ENCODE measurements at places on chromosomes 2 and 18. TPM values are rescaled to one million over a fixed set of nuclear protein-coding genes. Genes with fewer than 3 reads are reported as not detected.

Gene CEBPZOS
- 10.5 TPM for total RNA-seq

Gene CXCR4
- total RNA-seq: 6.5 TPM

Gene CXCR1
- not detected for total RNA-seq

Gene HRH4
- 0.06 TPM for total RNA-seq

All from Daoy (cell line).